NCI-H510A treated with DMSO at 0.1 percent for 48 hours (cell line): ENCODE measurements at places on chromosomes 11 and 22.

DNA sequence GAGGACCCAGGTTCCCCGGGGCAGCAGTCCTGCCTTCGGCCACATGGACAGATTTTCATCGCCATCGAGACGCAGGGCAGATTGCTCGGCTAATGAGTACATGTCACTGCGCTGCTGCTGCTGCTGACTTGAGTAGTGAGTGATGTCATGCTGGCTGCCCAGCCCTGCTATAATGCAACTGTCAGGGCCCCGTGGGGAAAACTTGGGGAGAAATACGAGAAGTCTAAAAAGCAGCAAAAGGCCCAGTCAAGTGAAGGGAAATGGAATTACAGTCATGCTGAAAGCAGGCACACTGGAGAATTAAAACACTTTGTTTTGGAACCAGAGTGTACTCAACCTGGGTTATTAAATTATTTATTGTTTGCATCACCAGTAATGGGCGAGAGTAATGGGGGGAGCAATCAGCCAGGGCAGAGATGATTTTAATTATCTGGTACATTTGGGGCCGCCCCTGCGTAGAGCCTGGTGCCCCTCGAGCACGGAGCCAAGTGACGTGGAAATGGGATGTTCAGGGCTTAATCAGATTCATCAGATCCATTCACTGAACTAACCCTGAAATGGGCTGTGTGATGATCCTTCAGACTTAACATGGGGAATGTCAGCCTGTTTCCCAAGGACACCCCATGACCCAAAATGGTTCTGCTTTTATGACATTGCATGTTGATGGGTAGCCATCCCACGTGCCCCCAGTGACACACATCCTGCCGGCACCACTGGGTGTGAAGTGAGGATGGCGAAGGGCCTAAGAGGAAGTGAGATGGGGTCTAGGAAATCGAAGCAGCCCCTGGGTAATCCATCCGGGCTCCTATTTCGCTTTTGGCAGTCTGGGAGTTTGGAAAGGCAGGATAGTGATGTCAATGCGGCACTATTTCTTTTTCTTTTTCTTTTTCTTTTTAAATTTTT, 241.6 kb upstream of the CADM1 start:
- DNase-seq, result no peak

DNA sequence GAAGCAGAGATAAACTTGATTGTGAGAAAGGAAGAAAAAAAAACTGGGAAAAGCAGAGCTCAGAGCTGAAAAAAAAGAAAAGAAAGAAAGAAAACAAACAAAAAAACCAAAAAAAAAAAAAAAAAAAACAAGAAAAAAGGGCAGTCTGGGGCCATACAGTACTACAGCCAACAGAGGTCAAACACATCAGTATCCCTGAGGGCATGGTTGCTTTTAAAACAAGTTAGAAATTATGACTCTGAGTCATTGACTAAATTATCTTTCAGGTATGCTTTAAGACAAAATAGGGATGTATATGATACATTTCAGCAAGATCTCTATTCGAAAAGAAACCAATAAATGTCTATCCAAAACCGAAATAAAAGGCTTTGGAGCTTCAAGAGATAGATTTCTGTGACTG, 37.1 kb upstream of the TLCD5 start:
- no peak for DNase-seq

DNA sequence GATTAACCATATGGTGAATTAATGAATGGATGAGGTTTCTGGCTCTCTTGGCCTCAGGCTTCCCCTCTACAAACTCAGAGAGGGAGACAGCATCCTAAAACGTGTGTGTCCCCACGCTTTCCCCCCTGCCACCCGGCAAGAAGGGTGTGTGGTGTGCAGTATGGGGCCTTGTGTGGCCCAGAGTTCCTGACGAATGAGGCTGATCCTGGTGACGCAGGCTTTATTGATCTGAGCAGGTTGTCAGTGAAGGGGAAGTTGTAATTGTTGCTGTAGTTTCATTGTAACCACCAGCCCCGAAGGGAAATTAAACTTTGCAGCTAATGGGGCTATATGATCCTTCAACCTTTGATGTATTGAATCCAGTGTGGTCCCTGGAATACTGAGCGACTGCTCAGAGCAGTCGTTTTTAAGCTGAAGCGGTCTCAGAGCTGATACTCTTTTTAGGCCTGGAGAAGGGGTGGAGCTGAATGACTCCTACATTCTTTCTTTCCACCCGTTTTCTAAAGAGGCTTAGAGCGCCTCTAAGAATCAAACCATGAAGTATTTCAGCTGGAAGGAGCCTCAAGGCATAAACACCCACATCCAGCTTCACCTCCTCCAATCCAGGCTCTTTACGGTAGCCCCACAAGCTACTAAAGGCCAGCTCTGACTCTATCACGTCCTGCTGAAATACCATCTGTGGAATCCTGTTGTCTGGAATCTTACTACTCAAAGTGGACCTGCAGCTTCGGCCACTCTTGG, 284.7 kb downstream of the MIAT start:
- no peak for DNase-seq

- no peak for DNase-seq
Observed at GRCh38 chr22:49863931-49864330, 10.3 kb downstream of the ZBED4 start.

- no peak for DNase-seq
Observed at GRCh38 chr11:66326261-66327111, 9.6 kb upstream of the CD248 start.

- DNase-seq, result no peak
Observed at GRCh38 chr11:8335683-8336082, 72.0 kb upstream of the LMO1 start.

GRCh38 chr11:8829556-8829955, 81.4 kb upstream of the AKIP1 start:
- no peak for DNase-seq

DNA sequence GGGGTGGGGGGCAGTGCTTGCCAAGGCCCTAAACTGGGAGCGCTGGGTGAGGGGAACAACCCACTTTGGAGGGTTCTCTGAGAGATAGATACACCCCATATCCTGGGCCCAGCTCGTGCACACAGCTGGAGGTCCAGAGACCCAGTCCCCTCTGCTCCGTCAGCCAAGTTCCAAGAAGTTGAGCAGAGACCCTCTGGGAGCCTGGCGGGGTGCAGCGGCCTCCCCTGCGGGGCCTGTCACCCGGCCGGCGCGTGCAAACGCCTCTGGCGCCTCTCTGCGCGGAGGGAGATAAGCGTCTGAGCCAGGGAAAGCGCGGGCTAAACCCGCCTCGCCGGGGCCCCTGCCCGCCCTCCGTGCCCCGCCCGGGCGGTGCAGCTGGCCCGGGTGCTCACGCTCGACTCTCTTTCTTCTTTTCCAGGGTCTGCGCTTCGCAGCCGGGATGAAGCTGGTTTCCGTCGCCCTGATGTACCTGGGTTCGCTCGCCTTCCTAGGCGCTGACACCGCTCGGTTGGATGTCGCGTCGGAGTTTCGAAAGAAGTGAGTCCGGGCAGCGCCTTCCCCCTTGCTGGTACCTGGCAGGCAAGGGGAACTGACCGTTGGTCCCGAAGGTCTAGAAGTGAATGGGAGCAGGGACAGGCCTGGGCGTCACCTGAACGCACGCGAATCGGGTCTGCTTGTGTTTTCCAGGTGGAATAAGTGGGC, 540 bp downstream of the ADM start:
- no peak for DNase-seq
